ENCODE measurements at places on chromosomes 6 and 20.

DNA sequence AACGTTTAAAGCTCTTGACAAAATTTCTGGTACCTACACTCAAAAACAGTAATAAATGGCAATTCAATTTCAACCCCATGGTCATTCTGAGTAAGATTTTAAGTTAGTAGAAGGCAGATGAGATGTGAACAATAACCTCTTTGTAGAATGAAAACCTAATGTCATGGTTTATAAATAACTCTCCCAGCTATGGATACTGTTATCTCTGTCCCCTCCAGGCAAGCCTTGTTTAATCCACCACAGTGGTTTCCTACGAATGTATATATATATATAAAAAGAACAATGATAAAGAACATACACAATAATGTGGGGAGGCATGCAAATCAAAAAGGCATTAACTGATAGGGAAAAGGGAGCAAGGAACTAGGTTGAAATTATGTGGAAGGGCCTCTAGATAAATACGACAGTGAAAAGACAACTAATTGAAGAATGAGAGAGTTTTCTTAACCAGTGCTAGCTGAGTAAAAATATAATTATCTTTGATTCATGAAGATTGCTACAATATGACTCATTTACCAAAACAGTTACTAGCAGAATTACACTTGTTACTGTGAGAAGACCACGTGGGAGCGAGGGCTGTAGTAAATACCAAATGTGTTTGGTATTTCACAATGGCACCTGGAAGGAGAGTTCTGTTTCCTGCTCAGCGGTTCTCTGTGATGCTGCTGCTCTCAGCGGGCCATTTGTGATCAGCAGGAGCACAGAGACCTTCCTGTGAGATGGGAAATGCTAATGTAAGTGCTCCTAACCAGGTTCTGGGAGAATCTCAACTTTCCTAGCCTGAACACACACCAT is 173.7 kb downstream of the MBOAT1 start:
- no peak for DNase-seq

- no peak for DNase-seq
These were observed 85.0 kb upstream of the PMEPA1 start for GRCh38 chr20:57794600-57795341.

DNA sequence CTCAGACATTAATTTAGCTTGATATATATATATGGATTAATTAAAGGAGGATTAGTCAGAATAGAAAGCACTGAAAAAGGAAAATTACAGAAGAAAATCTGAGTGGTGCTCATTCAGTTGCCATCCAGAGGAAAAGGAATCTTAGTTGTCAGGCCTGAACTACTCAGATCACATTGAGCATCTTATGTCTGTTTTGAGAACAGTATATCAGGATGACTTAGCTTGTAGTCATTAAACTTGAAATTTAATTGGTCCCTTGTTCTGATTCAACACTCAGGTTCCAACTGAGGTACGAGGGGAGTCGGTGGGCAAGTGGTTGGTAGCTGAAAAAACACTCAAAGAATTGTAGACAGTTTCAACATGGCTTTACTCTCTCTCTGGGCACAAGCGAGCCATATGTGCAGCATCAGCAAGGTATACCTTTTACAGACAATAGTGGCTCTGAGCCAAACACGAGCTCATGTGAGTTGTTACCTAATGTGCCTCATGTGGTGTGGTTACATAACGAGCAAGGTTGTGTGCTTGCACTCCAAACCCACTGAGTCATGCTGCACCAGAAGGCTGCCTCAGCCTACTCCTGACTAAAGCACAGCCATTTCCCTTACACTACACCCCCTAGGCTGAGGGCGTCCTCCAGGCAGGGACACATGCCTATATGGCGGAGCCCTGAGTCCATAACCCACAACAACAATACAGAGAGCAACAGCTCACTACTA is 73.0 kb upstream of the HMGN3 start:
- DNase-seq, result no peak

DNA sequence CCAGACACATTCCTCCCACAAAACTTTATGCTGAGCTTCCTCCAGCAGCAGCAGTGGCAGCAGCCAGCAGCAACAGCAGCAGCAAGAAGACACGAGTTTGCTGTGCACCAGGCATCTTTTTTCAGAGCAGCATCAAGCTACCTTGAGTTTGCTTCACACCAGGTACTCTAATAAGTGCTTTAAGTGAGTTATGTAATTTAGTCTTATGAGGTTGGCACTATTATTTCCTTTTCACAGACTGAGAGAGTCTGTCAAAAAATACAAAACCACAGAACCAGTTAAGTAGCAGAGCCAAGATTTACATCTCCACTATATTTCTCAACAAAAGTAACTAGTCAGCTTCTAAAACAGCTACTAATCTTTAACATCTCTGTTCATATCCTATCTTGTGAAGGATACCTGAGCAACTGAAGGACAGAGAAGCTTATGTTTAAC is 23.7 kb downstream of the RANBP9 start:
- no peak for DNase-seq

- no peak for DNase-seq
These were observed 74.0 kb downstream of the CRYBG1 start for GRCh38 chr6:106434530-106434929.

GRCh38 chr6:41884957-41885356 is 10.2 kb downstream of the USP49 start:
- DNase-seq, result no peak

Data from brain pericyte (primary cell).